ENCODE measurements at places on chromosomes 1 and 21.

- DNase-seq = peak; percentile 94
Measured at GRCh38 chr1:160567858-160568682, 11.2 kb downstream of the CD84 start.

- DNase-seq = no peak
Measured at GRCh38 chr1:34213956-34214355, 37.2 kb downstream of the C1orf94 start.

- no peak for DNase-seq
Measured at GRCh38 chr1:15489052-15489736, 13.3 kb downstream of the CELA2B start.

DNA sequence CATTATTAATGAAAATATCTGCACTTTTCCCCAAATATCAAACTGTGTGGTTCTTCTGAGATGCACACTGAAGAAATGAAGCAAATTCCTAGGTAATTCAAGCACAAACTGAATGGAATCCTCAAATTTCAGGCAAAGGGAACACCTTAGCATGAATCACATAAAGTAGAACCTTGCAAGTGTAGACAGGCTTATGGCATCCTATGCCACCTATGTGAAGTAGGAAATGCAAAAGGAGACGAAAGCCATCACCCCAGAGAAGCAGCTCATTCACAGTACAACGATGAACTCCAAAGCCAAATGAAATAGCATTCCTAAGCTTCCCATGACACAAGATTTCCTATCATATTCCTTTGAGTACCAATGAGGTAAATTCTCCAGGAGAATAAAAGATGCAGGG is 461.2 kb upstream of the RUNX1 start:
- DNase-seq = no peak

- peak; percentile 28 for DNase-seq
Measured at GRCh38 chr1:229130028-229130668, 140.8 kb upstream of the RAB4A start.

GRCh38 chr1:244830639-244831038 is 4.8 kb upstream of the COX20 start:
- no peak for DNase-seq

GRCh38 chr1:168693197-168693871 is 35.7 kb downstream of the DPT start:
- DNase-seq = no peak

DNA sequence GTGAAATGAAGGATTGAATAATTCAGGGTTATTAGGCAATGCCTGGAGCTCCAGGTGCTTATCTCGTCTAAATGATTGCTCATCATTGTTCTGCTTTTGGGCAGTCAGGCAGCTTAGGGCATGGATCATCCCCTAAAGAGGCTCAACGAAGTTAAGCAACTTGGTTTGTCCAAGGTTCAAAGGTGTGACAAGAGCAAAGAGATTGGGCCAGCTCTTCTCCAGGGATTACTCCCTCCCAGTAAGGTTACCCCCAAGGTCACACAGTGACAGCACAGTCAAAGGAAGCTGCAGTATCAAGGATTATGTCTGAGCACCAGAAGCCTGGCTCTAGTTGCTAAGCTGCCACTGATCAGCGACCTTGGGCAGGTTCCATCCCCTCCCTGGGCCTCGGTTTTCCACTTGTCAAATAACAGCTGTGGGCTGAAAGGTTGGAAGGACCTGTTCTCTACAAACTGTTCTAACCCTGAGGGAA is 6.8 kb downstream of the ETNK2 start:
- DNase-seq = no peak

DNA sequence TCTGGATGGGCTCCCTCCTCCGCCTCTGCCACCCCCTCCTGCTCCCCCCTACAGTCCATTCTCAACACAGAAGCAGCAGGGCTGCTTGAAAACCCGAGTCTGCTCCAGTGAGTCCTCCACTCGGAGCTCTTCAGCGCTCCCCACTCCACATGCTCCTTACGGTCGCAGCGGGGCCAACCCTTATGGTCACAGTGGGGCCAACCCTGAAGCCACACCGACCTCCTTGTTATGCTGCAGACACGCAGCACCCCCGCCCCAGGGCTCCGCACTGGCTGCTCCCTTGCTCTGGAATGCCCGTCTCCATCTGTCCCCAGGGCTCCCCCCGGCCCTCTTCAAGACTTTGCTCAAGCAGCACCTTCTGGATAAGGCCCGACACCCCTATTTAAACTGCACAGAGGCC is 22.6 kb downstream of the GPR157 start:
- no peak for DNase-seq

DNA sequence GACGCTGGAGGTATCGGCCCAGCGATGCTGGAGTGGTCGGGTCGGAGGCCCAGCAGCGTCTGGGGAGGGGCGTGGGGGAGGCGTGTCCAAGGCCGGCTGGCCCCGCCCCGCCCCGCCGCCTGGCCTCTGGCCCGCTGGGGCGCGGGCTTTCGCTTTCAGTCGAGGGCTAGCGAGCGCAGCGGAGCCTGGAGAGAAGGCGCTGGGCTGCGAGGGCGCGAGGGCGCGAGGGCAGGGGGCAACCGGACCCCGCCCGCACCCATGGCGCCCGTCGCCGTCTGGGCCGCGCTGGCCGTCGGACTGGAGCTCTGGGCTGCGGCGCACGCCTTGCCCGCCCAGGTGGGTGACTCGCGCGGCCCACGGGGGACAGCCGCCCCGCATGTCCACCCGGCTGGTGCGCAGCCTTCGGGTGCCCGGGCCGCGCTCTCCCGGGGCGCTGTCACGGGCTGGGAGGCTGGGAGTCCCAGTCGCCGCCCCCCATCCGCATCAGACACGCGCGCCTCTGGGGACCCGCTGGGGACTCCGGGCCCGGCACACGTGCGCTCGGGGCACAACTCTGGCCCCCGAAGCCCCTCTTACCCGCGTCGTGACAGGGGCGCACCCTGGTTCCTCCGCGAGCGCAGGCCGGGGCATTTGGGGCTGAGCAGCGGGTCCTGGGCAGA is at the start of gene TNFRSF1B:
TSS of gene TNFRSF1B (plus strand) at position 158 of the 659 bp plus-strand sequence. CDS start at position 259, 101 bp downstream.
- peak; percentile 63 for DNase-seq

- no peak for DNase-seq
Measured at GRCh38 chr1:178408871-178409270, 87.9 kb downstream of the CLEC20A start.

Measured in hematopoietic multipotent progenitor cell (in vitro differentiated cells).